ENCODE measurements at places on chromosomes 4 and X.
A peak's percentile ranks its signal among the peaks of the same experiment; 100 is the strongest.

DNA sequence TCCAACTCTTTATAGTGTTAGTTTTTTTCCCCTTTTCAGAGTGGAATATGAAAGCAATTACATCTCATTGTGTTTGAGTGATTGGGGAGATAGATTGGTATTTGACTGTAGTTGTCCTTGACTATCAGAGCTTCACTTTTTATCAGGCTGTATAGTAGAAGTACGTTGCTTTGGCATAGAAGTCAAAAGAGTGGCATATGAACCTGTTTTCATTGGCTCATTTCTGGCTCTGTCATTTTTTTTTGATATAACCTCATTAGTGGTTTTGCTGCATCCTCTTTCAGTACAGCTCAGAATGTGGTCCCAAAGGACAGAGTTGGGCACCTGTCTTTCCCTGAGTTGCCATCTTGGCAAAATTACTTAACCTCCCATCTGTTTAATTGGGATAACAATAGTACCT, 1.4 kb downstream of the TMA16 start:
- DNase-seq, result no peak

DNA sequence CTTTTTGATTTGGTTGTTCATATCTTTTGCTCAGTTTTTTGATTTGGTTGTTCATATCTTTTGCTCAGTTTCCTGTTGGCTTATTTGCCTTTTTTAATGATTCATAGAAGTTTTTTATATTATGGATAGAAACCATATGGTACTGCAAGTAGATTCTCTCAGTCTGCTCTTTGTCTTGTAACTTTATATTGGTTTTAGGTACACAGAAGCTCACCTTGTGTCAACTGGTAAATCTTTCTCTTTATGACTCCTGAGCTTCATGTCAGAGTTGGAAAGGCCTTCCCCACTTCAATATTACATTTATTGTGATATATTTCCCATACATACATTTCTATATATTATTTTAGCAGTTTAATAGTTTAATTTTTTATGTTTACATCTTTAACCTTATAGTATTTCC, 8.2 kb upstream of the VGLL1 start:
- DNase-seq, result no peak

- DNase-seq, result no peak
Observed at GRCh38 chr4:7402526-7402925, 32.2 kb downstream of the PSAPL1 start.

GRCh38 chr4:7315286-7315685, 119.4 kb downstream of the PSAPL1 start:
- DNase-seq, result no peak

GRCh38 chr4:35125995-35126712, 1118.2 kb downstream of the ARAP2 start:
- no peak for DNase-seq

- no peak for DNase-seq
Observed at GRCh38 chr4:144178414-144178813, 37.9 kb upstream of the GYPA start.

DNA sequence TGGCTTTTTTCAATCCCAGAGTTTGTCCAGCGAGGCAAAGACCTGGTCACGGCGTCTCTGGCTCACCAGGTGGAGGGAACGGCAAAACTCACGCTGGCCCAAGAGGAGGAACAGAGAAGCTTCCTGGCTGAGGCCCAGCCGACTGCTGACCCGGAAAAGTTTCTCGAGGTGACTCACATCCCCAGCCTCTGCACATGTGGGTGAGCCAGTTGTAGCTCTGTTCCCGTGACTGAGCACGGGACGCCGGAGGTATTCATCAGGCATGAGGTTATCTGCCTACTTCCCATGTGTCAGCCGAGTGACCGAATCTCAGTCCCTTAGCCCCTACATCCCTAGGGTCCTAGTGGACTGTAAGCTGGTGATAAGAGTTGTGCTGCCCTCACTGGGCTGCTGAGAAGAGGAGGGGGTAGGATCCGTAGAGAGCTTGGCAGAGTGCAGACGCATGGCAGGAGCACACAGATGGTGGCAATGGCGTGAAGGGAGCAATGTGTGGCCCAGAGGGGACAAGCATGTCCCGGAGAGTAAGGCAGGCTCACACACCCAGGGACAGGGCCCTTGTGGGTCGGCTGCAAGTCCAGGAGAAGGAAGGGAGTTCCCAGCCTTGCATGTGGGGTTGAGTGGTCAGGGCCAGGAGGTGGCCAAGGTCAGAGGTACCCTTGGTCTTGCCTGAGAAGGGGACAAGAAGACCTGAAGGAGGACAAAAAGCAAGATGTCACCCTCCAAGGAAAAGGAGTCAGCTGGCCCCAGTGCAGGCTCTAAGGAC, 42.9 kb downstream of the EVC start:
- DNase-seq, result no peak

DNA sequence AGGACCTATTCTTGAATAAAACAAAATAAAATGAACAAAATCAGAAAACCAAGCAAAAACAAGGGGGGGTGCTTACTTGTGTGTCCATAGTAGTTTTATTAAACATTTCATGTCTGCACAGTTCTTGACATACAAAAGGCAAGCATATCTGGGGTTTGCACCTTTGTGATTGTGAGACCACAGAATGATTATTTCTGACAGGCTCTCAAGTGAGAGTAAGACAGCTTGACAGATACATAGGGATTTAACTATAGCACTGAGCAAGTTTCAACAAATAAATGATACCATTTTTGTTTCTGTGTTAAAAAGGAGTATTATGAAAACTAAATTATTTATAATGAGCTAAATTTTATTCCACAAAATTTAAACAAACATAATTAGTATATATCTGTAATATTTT, 712.0 kb upstream of the PCDH10 start:
- DNase-seq, result no peak

- DNase-seq, result no peak
Observed at GRCh38 chrX:105823092-105823455, 735 bp downstream of the NRK start.

DNA sequence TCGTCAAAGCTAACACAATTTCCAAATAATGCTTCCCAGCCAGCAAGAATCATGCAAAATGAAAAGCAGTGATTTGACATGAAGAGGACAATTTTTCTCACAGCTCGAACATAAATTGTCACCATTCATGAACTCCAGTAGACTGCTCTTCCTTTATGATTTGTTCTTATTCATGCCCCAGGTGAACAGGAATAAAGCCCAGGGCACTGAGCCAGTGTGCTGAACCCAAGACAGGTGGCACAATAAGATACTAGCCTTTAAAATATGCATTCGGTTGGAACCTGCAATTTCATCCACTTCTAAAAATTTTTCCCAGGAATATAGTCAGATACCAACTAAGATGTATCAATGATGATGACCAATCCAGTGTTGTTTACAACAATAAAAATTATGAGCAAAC, 139.7 kb downstream of the PRSS12 start:
- no peak for DNase-seq

DNA sequence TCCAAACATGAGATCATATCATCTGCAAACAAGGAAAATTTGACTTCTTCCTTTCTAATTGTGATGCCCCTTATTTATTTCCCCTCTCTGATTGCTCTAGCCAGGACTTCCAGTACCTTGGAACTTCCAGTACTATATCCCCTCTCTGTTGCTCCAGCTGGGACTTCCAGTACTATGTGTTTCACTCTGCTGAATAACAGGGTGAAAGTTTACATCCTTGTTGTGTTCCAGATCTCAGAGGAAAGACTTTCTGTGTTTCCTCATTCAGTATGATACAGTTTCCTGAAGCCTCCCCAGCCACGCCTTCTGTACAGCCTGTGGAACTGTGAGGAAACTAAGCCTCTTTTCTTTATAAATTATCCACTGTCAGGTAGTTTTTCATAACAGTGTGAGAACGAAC, 381.3 kb upstream of the FAM47C start:
- DNase-seq, result no peak

- no peak for DNase-seq
Observed at GRCh38 chr4:133869486-133869885, 332.1 kb downstream of the PABPC4L start.

GRCh38 chr4:125725957-125726525, 411.3 kb downstream of the FAT4 start:
- DNase-seq, result no peak

DNA sequence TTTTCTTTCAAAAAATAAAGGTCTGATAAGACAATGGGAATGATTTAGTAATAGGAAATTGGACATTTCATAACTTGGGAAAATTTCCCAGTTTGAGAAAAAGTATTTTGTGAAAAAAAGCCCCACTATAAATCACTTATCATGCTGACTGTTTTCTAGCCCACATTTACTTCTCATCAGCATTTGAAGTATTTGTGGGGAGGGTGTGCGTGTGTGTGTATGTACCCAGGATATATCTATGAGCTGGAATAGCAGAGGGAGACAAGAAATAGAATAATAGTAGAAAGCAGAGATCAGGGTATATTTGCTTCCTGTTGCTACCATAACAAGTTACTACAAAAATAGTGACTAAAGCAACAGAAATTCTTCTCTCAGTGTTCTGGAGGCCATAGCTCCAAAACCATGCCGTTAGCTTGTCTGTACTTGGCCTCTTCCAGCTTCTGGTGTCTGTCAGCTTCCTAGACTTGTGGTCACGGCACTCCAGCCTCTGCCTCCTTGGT, 139.8 kb downstream of the PTTG2 start:
- DNase-seq, result no peak

GRCh38 chrX:135528254-135528653, 7.8 kb downstream of the INTS6L start:
- DNase-seq, result no peak

DNA sequence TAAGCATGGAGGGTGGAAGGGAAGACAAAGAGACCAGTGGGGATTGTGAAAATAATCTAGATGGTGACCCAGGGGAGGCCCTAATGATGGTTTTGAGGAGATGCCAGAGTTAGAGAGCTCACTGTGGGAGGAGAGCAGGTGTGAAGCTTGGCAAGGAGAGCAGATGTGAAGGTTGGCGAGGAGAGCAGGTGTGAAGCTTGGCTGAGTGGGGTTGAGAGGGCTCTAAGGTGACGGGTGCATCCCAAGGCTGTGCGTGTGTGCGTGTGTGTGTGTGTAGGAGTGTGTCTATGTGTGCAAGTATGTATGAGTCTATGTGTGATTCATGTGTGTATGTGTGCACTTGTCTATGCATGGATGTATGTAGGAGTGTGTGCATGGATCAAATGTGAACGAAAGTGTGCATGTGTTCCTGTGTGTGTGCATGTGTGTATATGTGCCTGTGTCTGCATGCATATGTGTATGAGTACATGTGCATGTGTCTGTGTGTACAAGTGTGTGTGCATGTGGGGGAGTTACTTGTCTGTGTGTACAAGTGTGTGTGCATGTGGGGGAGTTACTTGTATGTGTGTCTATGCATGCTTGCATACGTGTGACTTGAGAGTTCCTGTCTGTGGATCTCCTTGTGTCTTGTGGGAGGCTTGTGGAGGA, 72.0 kb downstream of the EVC start:
- no peak for DNase-seq

- DNase-seq, result no peak
Observed at GRCh38 chr4:72525938-72526337, 43.1 kb downstream of the ADAMTS3 start.

GRCh38 chr4:153426207-153426885, 39.8 kb upstream of the TMEM131L start:
- DNase-seq, result peak; percentile 46

- no peak for DNase-seq
Observed at GRCh38 chr4:164614329-164614728, 139.6 kb upstream of the SMIM31 start.

DNA sequence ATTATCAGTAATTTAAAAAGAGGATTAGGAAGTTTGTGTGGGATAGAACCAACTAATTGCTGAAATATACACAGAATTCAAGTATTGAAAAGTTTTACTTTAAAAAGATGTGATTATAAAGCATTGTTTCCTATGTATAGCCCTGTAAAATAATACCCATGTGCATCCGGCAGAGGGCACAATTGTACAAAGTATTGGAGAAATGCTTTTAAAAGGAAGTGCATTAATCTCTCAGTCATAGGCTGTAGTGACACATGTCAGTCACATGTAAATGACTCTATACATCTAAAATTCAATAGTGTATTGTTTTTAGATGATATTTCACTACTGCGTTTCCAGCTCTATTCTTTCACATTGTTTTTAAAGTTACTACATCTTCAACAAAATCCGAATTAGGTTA, 9.7 kb upstream of the GEMIN8 start:
- peak; percentile 75 for DNase-seq

GRCh38 chr4:61603086-61603485, 403.0 kb downstream of the ADGRL3 start:
- no peak for DNase-seq

- DNase-seq, result peak; percentile 63
Observed at GRCh38 chrX:75156531-75156945, 455 bp upstream of the ABCB7 start.

- DNase-seq, result no peak
Observed at GRCh38 chr4:133145758-133146573, 3.1 kb upstream of the PCDH10 start.

DNA sequence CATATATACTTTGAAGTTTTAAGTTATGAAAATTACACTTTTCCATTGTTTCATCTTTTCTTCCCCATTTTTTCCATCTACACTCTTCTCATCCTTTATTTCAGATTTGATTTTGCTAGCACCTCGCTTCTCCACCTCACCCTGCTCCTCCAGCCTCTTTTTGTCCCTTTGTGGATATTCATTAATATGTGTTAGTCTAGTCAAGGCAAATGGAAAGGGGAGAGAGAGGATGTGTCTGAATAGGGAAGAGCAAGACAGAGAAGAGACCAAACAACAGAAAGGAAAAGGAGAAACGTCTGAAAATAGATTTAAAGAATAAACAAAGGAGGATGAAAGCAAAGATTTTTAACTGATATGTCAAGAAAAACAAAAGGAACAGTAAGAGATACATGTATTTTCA, 24.1 kb downstream of the GPM6A start:
- no peak for DNase-seq

DNA sequence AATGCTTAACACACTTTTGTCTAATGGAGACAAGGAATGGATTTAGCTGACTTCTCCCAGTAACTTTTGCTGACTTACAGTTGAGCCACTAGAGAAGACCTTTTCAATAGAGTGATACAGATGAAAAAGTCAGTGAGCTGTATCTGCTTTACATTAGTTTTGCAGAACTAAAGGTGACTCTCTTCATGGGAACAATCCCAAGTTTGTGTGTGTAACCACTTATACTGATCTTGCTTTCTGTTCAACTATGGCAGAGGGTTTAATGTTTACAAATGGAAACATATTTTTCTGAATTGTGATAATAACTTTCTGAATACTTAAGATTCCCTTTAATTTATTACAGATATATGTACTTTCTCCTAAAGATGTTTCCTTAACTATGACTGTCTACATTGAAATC, 182.6 kb upstream of the PUDP start:
- DNase-seq, result no peak

DNA sequence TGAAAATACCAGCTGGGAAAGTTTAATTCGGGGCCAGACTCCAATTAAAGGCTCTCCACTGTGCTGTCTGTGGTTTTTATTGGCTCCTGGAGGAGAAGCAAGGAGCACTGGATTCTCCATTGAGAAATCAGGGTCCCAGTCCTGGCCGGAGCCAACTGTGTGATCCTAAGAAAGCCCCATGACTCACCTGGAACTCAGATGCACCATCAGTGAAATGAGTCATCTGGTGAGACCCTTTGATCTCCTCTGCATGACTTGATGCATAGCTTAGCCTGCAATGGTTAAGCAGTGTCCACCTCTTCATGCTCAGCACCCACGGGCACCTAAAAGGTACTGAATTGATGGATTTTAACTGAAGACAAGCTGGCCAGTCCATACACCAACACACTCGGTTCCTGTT, 119.2 kb upstream of the VCX3B start:
- no peak for DNase-seq

- no peak for DNase-seq
Observed at GRCh38 chr4:7985891-7986441, 46.3 kb upstream of the AFAP1 start.

GRCh38 chrX:23610495-23610894, 56.8 kb upstream of the PRDX4 start:
- DNase-seq, result no peak

- no peak for DNase-seq
Observed at GRCh38 chr4:16642897-16643296, 255.5 kb downstream of the LDB2 start.
